Large intestine (tissue), 12 donors: ENCODE measurements at places on chromosomes 4 and X. TPM values are rescaled to one million over a fixed set of nuclear protein-coding genes. Genes with fewer than 3 reads are reported as not detected.

GRCh38 chr4:40334591-40335524 is at the start of gene CHRNA9:
Gene CHRNA9, plus strand, starts transcription at chr4:40335333. Its CDS starts 135 bp downstream, at chr4:40335468.
- no peaks in the 10 kb centered on the region for H3K36me3 ChIP-seq
- no peak for DNase-seq
- no peak within 1 kb of the TSS for H3K4me3 ChIP-seq
- no peaks in the 10 kb centered on the region for H3K27me3 ChIP-seq
- H3K27ac ChIP-seq, result no peak within 1 kb of the TSS

GPRIN3 gene
- polyA plus RNA-seq, result 8.7 TPM

TIMM17B gene
- 42.3 TPM for polyA plus RNA-seq

- H3K27ac ChIP-seq, result no peak overlapping the region
- no peaks in the 10 kb centered on the region for H3K36me3 ChIP-seq
- no peak overlapping the region for H3K4me3 ChIP-seq
- H3K4me1 ChIP-seq, result peaks cover 43% of the 10 kb centered on the region
These were observed 37.0 kb upstream of the AFAP1 start for GRCh38 chr4:7976634-7977033.

GAGE1 gene
- polyA plus RNA-seq, result not detected

- no peaks in the 10 kb centered on the region for H3K36me3 ChIP-seq
- H3K27me3 ChIP-seq, result no peaks in the 10 kb centered on the region
- no peak for DNase-seq
- H3K4me1 ChIP-seq, result no peaks in the 10 kb centered on the region
- H3K27ac ChIP-seq, result no peak overlapping the region
- no peak overlapping the region for H3K4me3 ChIP-seq
These were observed 97.1 kb downstream of the MGST2 start for GRCh38 chr4:139762720-139763119.

ADGRL3 gene
- polyA plus RNA-seq, result 9.8 TPM

DNA sequence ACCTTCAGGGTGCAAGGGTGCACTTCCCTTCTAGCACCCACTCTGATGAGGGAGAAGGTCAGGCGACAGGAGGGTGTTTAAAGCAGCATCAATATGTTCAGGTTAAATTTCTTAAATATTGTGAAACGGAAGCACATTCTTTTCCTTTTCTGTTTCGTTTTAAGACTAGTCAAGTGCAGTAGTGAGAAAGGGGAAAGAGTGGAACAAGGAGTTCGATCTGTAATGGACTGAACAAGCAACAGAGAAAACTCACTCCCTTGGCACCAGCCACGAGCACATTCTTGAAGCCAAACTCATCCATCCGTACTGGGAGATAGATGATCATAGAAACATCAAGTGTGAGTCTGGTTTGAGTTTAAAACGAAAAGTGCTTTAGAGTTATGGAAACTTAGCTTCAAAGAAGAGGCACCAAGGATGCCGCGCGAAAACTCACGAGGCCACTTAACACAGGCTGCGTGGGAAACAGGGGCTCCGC is 815 bp downstream of the FAM53A start:
- H3K4me1 ChIP-seq, result peaks cover 6% of the 10 kb centered on the region
- no peak for DNase-seq
- H3K27me3 ChIP-seq, result peaks cover 3% of the 10 kb centered on the region
- no peak overlapping the region for H3K27ac ChIP-seq
- H3K4me3 ChIP-seq, result peak overlapping the region; percentile 31
